NCI-H1930 (cell line): ENCODE measurements at places on chromosomes 16 and 17.
A peak's percentile ranks its signal among the peaks of the same experiment; 100 is the strongest.

- peak; percentile 6 for DNase-seq
Observed at GRCh38 chr17:1532836-1533602, 16.6 kb upstream of the INPP5K start.

- DNase-seq: no peak
Observed at GRCh38 chr16:48126801-48127644, 28.8 kb downstream of the ABCC12 start.

- no peak for DNase-seq
Observed at GRCh38 chr16:2487903-2488531, 13.1 kb downstream of the TBC1D24 start.

GRCh38 chr17:3610523-3610922 lies 1.3 kb upstream of the TRPV1 start:
- no peak for DNase-seq

DNA sequence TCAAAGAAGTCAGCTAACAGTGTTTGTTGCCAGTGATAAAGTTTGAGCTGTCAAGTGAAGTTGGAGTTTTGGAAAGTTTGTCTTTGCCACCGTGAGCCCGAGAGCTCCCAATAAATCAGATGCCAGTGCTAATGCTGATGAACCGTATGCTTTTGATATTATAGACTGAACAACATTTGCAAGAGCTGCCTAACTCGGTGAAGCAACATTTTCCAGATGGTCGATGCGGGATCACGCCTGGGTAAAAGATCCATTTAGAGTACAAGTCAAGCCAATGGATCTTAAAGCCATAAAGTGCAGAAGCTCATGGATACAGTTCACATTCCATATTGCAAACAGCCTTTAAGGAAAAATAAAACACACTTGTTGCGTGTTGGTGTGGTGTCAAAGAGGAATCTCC lies 9.6 kb downstream of the BANP start:
- no peak for DNase-seq

- DNase-seq: no peak
Observed at GRCh38 chr16:15482068-15482747, 47.8 kb downstream of the BMERB1 start.

- no peak for DNase-seq
Observed at GRCh38 chr17:83025636-83026280, 53.7 kb upstream of the METRNL start.

DNA sequence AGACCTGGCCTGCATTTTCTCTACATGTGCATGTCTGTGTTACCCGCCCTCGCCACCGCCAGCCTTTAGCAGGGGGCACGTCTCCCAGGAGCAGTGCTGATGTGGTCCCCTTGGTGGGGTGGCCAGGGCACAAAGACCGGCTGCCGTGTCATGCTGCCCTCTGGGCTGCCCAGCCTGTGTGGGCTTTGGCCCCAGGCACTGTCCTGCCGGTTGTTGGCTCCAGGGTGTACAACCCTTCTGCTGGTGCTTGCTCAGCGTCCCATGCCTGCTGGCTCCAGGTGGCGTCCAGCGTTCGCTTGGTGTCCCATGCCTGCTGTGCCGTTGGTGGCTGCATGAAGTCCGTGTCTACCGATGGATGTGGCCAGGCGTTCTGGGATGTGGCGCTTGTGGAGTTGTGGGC lies 4.1 kb downstream of the BAIAP2 start:
- DNase-seq: no peak

GRCh38 chr16:71412270-71413160 lies 29.3 kb downstream of the TLE7 start:
- peak; percentile 54 for DNase-seq

DNA sequence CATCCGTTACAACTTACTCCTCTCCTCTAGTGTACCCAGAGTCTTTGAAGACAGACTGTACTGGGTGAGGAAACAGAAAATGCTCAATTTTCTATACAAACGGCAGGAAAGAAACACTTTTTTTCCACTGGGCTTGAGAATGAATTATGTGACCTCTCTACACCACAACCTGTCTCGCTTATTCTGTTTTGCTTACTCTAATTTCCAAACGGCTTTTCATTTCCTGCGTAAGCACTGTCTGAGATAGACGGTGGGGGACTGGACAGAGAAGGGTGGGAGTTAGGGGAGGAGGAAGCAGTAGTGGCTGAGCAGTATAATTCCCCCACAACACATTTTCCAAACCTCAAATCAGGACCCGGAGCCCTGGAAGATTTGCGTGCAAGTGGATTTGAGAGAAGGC lies 191.4 kb upstream of the SDK2 start:
- DNase-seq: no peak

DNA sequence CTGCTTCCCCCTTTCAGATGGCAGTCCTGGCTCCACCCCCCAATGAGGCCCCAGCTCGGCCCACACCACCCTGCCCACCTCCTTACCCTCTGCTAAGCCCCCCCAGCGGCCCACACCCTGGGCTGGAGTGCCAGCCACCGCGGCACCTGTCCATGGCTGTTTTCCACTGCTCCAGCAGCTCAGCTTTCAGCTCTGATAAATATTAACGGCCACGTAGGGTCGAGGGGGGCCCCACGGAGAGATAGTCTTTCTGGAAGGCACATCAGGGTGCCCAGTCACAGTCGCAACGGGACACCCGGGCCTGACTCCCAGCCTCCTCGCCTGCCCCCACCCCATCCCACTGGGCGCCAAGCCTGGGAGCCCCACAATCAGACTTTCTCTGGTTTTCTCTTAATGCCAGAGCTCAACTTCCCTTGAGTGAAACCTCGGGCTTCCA lies 46.5 kb upstream of the CIBAR2 start:
- no peak for DNase-seq

DNA sequence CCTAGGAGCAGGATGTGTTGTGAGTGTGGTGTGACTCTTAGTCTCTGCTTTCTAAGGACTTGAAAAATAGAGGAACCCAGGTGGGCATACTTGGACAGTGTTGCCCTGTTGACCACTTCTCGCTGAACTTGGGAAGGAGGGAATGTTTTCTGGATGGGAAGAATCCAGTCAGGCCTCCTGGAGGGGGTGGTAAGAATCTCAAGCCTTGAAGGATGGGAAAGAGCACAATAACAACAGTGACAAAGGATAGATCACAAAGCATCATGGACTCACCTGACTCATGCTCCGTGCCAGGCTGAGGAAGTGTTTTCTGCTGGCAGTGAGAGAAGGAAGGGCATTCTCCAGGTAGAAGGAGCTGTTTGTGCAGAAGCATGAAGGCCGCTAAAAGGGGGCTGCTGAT lies 8.4 kb downstream of the KAT8 start:
- no peak for DNase-seq

DNA sequence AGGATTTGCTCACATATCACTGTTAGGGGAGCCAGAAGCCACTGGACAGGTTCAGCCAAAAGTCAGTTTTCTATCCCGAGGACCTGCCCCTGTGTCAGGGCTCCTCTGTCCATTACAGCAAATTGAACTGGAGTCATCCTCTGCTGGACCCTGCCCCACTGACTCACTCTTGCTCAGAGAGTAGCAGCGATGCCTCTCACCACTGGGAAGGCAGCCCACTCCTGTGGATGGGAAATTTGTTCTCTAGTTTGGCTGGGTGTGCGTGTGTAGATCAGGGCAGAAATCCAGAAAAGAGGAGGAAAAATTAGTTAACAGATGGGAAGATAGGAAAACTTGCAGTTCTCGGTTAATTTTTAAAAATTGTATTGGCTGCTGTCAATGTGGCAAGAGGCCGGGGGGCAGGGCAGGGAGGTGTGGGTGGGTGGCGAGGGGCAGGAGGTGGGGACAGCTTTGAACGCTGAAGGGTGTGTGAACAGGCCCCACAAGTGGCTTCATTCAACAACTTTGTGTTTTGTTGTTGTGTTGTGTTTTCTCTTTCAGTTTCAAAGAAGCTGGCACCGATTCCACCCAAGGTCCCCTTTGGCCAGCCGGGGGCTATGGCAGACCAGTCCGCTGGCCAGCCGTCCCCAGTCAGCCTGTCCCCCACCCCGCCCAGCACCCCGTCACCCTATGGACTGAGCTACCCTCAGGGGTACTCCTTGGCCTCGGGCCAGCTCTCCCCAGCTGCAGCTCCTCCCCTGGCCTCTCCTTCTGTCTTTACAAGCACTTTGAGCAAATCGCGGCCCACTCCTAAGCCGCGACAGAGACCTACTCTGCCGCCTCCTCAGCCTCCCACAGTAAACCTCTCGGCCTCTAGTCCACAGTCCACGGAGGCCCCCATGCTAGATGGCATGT lies 33.6 kb downstream of the ELAC2 start:
- no peak for DNase-seq

DNA sequence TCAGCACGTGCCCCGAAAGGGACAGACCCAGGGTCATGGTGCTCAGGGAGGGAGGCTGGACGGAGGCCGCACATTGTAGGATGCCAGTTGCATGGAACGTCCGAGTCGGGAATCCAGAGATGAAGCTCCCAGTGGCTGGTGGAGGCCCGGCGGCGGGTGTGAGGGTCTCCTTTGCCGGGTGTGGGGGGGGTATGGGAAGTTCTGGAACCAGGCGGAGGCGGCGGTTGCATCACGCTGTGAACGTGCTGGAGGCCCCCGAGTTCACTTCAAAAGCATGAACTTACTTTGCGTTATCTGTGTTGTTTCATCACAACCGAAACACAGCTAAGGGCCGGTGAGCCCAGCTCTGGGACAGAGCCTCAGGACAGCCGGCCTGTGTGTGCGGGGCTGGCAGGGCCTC lies 73.4 kb upstream of the GNG13 start:
- DNase-seq: no peak

- no peak for DNase-seq
Observed at GRCh38 chr16:8721336-8722024, 47.1 kb downstream of the ABAT start.

GRCh38 chr17:36000732-36001109 lies 632 bp downstream of the CCL15 start:
- DNase-seq: no peak

DNA sequence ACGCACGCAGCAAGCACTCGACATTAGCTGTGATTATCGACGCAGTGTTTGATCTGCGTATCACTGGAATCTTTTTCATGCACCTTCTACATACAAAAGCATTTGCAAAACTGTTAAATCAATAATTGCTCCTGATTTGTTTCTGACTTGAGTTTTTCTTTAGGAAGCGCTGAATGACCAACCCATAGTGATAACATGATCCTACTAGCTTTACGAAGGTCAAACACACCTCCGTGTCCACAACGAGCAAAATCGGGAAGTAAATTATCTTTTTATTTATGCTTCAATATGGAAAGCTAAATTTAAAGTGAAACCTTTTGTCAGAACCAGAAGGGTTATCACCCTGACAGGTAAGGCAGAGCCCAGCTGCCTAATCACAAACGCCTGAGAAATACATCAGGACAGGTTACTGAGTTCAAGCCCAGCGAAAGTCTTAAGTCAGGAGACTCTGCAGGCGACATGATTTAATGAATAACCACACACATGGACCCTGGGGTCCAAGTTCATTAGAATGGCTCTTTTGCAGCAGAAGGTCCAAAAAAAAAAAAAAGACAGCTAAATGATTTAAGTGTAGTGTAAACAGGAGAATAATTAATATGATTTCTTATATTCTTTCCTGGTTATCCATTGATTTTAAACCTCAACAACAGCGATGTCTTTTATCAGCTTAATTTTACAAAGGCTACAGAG lies 104.2 kb downstream of the ADCY9 start:
- no peak for DNase-seq

- DNase-seq: no peak
Observed at GRCh38 chr16:49675413-49675812, 180.5 kb downstream of the ZNF423 start.

- DNase-seq: no peak
Observed at GRCh38 chr17:1108765-1109605, 70.8 kb downstream of the ABR start.

DNA sequence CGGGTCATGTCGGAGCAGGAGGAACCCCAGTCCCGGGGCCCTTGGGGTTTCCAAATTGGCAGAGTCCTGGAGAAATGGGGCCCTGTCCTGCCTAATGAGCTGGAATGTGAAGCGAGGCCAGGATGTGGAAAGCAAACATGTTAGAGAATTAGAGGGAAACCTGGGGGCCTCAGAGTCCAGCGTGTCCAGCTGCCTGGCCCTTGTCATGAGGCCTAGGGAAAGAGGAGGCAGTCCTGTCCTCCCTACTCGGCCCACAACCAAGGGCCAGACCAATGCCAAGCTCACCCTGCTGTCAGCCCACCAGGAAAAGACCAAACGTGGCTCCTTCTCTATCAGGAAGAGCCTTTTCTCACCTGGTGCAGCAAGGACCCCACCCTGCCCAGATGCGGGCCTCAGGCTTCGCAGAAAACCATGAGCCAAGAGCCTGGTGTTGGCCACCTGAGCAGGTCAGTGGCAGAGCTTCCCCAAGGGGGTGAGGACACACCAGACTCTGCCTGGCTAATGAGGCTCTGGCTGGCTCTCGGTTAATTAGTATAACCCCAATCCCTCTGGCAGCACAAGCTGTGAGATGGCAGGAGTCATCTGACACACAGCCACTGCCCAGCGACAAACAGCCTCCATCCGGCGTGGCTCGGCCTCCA lies 10.1 kb downstream of the TEKT5 start:
- no peak for DNase-seq

GRCh38 chr16:88983771-88984687 lies 7.0 kb upstream of the CBFA2T3 start:
- DNase-seq: no peak

DNA sequence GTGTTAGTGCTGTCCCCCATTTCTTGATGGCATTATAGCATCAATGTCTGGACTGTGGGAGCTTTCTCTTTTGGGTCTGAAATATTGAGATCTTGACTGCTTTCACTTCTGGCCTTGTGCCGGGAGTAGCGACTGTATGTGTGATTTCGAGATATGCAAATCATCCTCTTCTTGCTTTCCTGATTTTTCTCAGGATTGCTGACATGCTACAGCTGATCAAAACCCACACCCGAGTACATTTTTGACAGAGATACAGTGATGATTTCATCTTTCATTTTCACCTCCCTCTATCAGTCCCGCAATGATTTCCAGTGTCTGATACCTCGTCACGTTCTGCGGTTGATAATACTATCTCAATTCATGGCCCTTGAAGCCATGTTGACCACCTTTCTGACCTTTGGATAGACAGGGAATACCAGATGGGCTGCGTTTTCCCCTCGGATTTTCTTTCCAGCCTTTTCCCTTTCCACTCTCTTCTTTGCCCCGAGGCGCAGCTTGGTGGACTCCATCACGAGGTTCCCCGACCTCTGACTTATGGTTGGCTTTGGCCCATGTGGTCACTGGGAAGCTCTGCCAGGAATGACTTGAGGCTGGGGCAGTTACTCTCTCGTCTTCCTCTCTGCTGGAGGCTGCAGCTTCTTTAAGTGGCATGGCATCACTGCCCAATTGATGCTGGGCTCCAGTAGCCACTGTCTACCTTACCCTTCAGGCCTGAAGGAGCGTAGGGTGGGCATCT lies 184.4 kb downstream of the SNX29 start:
- no peak for DNase-seq

DNA sequence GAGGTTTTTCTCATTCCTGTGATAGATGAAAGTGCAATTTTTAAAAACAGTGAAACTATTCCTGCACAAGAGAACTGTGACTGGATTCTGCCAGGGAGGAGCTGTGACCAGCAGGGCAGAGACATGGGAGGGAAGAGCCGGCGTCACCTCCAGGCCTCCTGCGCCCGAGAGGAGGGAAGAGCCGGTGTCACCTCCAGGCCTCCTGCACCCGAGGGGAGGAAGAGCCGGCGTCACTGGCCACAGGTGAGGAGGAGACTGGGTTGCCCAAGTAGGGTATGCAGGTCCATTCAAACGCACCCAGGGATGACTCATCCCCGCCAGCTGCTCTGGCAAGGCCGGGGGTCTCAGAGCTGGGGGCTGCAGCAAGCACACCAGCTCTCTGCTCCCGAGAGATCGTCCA lies 56.7 kb downstream of the METRNL start:
- no peak for DNase-seq

- DNase-seq: no peak
Observed at GRCh38 chr16:556474-557173, 3.6 kb upstream of the PRR35 start.
